ENCODE measurements at places on chromosomes 6 and 20.

DNA sequence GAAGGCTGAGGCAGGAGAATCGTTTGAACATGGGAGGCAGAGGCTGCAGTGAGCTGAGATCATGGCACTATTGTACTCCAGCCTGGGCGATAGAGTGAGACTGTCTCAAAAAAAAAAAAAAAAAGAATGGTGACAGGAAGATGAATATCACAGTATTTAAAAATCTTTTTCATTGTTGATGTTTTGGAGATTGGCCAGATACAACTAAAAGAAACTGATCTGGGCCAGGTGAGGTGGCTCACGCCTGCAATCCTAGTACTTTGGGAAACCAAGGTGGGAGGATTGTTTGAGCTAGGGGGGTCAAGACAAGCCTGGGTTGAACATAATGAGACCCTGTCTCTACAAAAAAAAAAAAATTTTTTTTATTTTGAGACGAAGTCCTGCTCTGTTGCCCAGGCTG lies 52.1 kb downstream of the TRAF3IP2 start:
- DNase-seq: no peak

DNA sequence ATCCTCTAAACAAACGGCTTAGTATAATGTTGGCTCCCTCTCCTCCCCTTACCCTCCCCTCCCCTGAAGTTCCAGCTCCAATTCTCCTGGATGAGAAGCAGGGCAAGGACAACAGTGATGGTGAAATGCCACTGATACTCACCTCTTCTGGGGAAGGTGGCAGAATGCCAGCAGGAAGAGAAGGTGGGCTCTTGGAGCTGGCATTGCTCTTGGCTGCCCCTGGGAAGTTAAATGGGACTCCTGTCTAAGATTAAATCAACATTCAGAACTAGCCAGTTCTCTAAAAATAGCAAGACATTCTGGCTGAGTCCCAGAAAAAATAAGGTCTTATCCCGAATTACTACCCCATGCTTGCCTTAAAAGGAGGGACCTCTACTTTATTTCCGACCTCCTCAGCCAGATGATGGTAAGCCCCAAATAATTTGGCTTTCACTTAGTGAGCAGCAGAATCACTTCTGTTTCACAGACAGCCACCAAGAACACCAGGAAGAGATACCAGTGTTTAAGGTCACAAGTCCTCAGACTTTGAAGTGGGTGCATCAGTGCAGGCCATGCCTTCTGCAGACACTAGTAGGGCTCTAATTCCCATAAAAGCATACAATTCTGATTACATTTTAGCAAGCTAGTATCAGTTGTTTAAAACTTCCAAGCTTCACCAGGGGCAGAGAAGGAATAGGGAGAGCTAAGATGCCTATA lies 46.0 kb upstream of the IL17A start:
- no peak for DNase-seq

- no peak for DNase-seq
Measured at GRCh38 chr6:50330963-50331362, 281.2 kb upstream of the DEFB112 start.

DNA sequence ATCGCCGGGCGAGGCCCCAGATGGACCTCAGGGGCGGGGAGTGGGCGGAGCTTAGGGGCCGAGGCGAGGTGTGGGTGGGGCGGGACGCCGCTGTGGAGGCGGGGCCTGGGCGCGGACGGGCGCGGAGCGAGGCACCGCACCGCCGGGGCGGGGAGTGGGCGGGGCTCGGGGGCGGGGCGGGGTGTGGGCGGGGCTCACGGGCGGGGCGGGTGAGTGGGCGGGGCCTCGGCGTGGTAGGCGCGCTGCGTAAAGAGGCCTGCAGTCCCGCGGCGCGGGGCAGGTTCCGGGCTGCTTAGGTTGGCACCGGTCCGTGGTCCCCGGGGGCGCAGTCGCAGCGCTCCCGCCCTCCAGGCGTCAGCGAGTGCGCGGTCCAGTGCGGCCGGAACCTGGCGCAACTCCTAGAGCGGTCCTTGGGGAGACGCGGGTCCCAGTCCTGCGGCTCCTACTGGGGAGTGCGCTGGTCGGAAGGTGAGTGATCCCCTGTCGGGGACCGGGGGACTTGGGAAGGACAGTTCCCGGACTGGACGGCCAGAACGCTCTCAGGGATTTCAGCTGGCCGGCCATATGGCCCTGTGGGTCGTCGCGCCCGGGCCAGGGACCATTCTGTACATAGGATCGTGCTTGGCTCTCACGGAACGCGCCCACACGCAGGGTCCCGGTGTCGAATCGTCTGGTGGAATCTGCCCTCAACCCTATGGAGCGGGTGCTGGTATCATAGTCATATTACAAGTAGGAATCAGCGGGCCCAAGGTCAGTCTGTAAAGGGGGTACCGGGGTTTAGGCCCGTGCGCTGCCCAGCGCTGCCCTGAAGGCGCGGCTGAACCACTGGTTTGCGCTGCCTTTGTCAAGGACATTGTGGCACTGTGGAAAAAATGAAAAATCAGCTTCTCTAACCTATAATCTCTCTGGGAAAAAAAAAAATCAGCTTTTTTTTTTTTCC lies at the start of gene NQO2:
NQO2 (plus strand) TSS at position 277 of the 940 bp plus-strand sequence. CDS start 6,659 bp downstream, outside the sequence.
- DNase-seq: peak; percentile 78

- DNase-seq: no peak
Measured at GRCh38 chr20:53657732-53658131, 64.1 kb upstream of the ZNF217 start.

- no peak for DNase-seq
Measured at GRCh38 chr20:32706486-32706885, 32.7 kb upstream of the C20orf203 start.

DNA sequence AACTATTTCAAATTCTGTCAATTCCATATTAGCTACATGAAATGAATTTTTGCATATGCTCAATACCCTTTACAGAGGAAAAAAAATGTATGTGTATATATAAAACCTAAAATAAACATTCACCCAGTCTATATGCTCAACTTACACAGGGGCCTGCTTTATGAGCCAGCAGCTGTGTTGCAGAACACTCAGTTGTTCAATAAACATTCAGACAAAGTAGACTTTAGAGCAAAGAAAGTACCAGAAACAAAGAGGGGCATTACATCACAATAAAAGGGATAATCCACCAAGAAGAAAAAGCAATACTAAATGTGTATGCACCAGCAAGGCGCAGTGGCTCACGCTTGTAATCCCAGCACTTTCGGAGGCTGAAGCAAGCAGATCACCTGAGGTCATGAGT lies 9.5 kb downstream of the COQ3 start:
- DNase-seq: no peak

GRCh38 chr6:151005164-151005563 lies 139.7 kb downstream of the MTHFD1L start:
- no peak for DNase-seq

GRCh38 chr6:26553264-26553634 lies 15.1 kb downstream of the HMGN4 start:
- DNase-seq: no peak

DNA sequence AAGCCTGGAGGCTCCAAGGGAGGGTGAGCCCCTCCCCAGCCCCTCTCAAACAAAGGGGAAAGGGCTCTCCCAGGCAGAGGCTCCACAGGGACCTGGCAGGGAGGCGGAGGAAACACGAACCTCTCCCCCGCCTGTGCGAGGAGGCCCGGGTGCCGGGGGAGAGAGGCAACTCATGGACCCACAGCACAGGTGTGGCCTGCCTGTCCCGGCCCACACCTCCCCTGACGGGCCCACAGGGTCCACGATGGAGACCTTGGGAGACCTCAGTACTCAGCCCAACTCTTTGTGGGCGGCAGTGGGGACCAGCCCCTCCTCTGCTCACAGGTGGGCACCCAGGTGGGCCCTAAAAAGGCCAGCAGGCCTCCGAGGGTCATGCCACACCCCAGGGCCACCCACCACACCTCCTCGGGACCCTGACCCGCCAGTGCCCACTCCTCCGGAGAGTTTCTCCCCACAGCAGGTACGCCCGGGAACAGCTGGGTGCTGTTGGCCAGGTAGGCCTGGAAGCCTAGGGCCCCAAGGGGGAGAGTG lies 12.2 kb downstream of the LAMA5 start:
- DNase-seq: no peak

GRCh38 chr6:146240322-146240721 lies 211.5 kb downstream of the GRM1 start:
- DNase-seq: no peak

DNA sequence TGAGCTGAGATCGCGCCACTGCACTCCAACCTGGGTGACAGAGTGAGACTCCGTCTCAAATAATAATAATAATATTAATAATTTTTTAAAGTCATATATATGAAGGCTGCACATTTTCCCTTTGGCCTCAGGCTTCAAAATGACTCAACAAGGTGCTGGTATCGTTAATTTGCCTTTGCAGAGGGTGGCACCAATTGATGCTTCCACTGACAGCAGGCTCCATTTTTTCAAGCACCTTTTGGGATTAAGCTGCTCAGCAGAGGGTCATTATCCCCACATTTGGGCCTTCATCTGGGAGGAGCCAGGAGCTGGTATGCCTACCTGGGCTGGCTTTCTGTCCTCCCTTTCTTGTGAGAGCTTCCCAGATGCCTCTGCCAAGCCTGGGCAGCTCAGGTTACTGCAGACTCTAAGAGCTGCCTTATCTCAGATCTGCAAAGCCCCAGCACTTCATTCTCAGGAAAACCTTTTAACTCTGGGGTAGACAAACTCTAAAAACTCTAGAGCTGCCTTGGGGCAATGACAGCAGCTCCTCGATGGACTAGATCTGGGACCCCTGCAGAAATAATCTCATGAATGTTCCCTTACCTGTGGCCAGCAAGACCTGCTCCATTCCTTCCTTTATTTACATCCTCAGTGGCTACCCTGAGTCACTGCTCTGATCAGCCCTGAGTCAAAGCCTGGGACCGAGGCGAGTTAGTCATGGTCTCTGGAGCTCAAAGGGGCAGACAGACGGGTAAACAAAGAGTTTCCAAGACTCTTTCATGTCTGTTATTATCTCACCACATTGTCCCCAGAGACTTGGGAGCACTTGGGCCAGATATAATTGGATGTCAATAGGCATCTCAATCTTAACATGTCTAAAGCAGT lies 80.0 kb upstream of the EYA2 start:
- peak; percentile 69 for DNase-seq

- DNase-seq: no peak
Measured at GRCh38 chr20:37515876-37516275, 5.2 kb upstream of the NNAT start.
